Fibroblast of the aortic adventitia (primary cell): ENCODE measurements at places on chromosomes 4 and X. TPM values are rescaled to one million over a fixed set of nuclear protein-coding genes. Genes with fewer than 3 reads are reported as not detected.
A peak's percentile ranks its signal among the peaks of the same experiment; 100 is the strongest.

DNA sequence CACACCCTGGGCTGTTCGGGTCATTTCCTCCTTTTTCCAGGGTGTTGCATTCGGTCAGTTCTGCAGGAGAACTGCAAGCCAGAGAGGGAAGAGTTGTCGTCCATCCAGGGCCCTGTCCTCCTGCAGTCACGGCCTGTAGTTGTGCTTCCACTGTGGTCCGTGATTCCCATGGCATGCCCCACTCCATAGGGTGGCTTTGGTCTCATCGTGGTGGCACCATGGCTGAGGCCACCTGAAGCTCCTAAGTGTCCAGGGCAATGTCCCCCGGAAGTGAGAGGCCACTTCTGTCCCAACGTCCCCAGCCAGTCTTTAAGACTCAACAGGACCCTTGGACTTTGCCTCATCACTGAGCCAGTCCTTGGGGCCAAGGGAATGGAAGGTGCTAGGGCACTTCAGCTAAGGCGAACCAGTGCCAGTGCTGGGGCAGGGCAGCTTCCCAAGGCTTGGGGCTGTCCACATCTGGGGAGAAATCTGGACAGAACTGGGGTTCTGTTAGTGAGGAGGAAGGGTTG lies 83.7 kb downstream of the HTRA3 start:
- no peak for DNase-seq

DNA sequence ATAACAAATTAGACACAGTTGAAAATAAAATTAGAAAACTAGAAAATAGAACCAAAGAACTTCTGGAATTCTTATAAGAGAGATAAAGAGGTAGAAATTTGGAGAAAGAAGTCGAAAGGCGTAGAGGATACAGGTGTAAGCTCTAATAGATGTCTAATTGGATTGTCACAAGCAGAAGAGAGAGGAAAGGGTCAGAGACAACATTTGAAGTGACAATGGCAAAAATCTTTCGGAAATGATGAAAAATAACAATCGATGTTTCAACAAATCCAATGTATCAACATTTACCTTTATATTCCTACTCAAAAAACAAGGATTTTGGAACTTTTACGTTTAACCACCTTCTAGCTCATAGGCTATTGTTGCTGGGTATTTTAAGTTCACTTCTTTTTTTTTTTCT lies 3.8 kb downstream of the CXCL8 start:
- DNase-seq: no peak

Gene STOX2
- total RNA-seq: 1.1 and 1.5 TPM in 2 replicates

- DNase-seq: no peak
These were observed 42.8 kb downstream of the HTT-AS start for GRCh38 chr4:3031357-3032082.

Gene REPS2
- 0.82 and 1.7 TPM in 2 replicates for total RNA-seq

DNA sequence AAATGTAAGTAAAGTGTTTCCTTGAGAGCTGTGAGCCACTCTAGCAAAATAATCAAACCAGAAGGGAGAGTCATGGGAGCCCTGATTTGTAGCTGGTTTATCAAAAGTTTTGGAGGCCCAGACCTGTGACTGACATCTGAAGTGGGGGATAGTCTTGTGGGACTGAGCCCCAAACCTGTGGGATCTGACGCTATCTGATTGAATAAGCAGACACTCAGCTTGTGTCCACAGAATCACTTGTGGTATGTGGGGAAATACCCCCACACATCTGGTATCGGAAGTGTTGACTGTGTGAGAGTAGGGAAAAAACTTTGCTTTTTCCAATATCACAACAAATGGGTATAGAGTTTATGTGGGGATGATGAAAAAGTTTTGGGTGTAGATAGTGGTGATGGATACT lies 35.4 kb downstream of the FUNDC1 start:
- DNase-seq: no peak

GRCh38 chrX:138006180-138006579 lies 440.3 kb downstream of the ZIC3 start:
- no peak for DNase-seq

Gene FHDC1
- total RNA-seq: 0.09 and 0.16 TPM in 2 replicates

Gene ENPEP
- 0.54 and 5.9 TPM in 2 replicates for total RNA-seq

Gene H2BW2
- not detected in 2 replicates for total RNA-seq

DNA sequence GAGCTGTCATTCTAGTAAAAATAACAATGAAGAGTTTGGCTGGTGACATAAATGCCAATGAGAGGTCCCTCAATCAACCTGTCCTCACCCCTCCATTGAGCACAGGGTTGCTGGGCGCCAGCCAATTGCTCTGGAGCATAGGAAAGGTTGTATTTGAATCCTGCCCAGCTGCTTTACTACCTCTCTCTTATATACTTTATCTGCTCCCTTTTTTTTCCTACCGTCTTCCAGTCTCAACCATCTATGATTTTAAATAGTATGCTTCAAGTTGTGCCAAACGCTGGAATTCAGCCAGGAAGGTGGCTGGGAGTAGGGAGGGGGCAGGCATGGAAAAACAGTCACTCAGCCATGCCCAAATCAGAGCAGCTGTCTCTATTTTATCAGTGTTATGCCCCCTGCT lies 153.8 kb downstream of the NR3C2 start:
- DNase-seq: no peak

GRCh38 chr4:115154826-115155225 lies 41.4 kb upstream of the NDST4 start:
- DNase-seq: no peak

DNA sequence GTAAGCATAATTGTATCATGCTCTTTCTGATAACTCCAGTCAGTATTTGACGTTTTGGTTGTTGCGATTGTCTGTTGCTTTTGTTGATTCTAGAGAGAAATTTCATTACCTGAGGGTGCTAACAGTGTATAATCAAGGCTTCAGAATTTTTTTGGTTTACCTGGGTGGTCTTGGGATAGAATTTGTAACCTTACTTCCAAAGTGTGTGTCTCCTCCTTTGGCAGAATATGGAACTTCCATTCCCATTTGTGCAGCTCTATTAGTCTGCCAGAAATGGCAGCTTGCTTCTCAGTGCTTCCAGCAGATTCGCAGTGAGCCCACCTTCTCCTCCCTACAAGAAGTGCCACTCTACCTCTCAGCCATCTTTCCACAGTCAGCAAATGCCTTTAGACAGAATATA lies 5.3 kb downstream of the COPS4 start:
- DNase-seq: no peak

DNA sequence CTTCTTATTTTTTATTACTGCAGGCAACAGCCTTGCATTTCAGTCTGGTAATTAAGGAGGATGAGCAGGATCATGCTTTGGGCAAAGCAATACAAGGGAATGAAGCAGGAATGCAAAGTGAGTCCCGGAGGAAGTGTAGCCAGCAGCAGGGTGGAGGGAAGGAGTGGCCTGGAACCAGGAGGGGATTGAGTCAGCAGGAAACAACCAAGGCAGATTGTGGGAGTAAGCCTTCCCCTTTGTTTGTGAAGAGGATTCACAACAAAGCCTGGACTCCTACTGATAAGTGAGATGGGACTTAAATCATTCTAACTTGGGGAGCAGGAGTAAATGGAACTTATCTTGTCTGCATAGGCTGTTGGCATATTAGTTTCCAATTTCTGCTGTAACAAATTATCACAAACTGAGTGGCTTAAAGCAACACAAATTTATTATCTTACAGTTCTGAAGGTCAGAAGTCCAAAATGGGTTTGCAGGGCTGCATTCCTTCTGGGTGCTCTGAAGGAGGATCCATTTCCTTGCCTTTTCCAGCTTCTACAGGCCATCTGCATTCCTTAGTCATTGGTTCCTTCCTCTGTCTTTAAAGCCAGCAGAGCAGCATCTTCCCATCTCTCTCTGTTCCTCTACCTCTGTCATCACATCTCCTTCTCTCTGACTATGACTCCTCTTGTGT lies 93.2 kb upstream of the AP1S2 start:
- peak; percentile 59 for DNase-seq

Gene ZFP42
- total RNA-seq: 0.09 TPM in 1 of 2 replicates, not detected in the other

Gene SMPX
- total RNA-seq: not detected in 2 replicates

Gene ATXN3L
- total RNA-seq: not detected in 2 replicates

DNA sequence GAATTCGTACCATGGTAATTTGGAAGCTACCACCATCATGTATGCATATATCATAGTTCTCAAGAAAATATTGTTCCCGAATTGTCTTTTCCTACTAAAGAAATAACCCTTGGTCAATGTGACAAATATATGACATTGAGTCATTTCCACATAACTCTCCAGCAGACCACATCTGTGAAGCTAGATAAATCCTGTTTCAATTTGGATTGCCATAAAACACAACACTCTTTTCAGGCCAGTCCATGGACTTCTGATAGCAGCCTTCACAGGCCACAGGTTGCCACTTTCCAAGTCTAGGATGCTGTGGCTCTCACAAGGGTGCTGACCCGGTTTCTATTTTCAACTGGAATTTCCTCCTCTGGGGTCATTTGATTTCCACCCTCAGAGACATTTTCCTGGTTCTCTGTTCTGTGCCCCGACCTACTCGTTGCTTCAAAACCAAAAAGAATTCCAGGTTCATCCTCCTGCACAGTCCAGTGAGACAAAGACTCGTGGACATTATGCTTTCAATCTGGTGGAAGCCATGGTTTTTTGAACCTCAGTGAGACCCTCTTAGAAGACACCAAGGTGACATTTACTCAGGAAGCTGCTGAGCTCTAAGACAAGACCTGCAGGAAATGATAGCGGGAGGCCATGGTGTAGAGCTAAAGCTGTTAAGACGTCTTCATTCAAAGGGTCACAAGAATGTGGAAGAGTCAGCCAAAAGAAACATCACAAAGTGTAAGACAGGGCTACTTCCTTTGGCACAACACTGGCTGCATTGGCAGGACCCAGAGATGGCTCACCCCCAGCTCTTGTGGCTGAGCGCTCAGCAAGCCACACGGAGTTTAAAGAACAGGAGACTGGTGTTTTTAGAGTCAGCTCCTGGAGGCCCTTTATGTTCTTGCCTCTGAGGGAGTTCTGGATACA lies 119.8 kb downstream of the AMELX start:
- DNase-seq: peak; percentile 56

Gene ALB
- total RNA-seq: not detected in 2 replicates

DNA sequence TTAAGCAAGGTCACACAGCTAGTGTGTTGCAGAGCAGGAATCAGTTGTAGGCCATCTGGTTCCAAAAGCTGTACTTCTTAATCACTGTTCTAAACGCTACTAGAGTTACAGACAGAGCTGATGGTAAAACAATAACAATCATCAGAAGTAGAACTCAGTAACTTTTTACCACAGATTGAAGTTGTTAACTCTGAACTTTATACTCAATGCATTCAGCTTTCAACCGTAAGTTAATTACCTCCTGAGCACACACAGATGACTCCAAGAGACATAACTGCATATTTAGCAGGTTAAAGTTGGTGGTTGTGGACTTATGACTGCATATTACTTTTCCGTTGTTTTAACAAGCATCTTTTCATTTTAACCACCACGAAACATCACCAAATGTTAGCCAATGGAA lies 127.3 kb downstream of the PRSS12 start:
- DNase-seq: no peak

- no peak for DNase-seq
These were observed 1286.9 kb downstream of the ADGRL3 start for GRCh38 chr4:62487016-62487415.

Gene XPNPEP2
- total RNA-seq: 3.6 and 5.7 TPM in 2 replicates

Gene YIPF7
- not detected in 2 replicates for total RNA-seq

DNA sequence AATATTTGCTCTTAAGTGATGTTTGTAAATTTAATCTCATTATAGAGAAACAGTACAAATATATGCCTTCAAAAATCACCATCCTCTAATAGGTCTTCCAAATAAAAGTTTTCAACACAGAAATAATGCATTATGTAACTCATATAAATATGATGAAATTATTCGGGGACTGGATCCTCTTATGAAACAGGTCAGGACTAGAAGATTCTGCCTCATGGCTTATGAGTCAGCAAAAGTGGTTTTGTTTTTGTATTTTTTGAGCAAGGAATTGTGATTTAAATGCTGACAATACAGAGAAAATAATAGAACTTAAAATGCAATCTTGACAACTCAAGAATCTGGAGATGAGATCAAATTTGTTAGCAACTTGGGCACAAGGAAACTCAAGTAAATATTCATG lies 179.7 kb upstream of the NDP start:
- peak; percentile 42 for DNase-seq

Gene MAGEA4
- not detected in 2 replicates for total RNA-seq

DNA sequence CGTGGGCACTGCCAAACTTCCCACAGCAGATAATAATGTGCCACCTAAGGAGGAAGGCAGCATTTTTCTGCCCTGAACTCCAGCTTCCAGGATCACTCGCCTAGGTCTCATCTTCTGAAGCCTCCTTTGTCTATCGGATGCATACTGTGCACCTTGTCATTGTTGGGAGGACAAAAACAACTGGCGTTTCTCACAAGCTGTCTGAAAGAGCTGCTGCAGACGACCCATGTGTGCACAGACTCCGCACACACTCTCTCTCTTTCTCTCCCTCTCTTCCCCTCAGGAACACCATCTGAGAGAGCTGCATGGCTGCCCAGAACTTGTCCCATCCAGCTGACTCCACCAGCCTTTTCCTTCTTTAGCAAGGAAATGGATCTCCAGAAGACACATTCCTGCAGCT lies 83.0 kb downstream of the MAML3 start:
- no peak for DNase-seq

- DNase-seq: no peak
These were observed 128.1 kb downstream of the KDM6A start for GRCh38 chrX:45001048-45001447.

DNA sequence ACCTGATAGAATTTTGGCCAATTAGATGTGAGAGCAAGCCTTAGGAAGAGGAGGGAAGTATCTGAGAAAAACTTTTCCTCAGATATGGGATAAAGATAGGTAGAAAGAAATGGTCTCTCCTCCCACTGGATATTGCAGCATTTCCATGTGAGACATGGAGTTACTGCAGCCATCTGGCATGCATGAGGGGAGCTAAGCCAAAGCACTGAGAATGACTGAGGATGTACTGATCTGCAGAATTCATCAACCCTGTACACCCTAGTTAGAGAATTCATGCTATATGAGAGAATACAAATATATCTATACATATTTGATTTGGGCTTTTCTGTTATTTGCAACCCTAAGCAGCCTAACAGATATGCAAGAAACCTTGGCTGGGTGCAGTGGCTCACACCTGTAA lies 52.5 kb upstream of the RPL34 start:
- no peak for DNase-seq

DNA sequence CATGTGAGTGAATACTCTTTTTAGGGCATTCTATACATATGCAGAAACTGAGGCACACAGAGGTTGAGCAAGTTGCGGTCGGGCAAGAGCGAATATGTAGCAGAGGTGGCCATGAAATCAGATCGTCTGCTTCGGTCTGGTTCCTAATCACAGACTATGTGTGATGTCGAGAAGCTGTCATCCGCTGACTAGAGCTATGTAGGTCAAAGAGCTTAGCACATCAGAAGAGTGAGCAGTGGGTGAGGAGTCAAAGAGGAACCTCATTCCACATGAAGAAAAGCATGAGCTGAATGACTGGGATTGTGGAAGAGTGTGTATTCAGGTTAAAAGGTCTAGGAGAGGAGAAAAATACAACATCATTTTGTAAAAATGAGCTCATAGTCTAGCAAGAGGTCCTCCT lies 19.0 kb downstream of the GAB3 start:
- no peak for DNase-seq

GRCh38 chr4:24677909-24678308 lies 93.6 kb upstream of the DHX15 start:
- no peak for DNase-seq

DNA sequence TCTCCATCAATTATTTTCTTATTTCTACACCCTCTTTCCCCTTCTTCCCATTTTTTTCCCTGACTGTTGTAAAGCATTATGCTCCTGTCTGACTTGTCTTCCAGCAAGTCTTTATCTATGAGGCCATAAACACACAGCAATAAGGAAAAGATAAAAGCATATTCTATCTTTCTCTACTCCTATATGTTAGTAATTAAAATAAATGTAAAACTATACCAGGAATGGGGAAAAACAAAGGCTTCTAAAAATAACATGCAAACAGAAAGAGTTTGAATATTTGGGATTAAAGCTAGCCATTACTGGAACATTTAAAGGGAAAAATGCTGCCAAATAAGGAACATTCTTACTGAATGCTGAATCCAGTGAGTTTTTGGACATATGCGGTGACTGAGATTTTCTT lies 471.7 kb upstream of the HS3ST1 start:
- DNase-seq: peak; percentile 29
